ENCODE measurements at places on chromosomes 7 and 10.
A peak's percentile ranks its signal among the peaks of the same experiment; 100 is the strongest.

GRCh38 chr7:123751821-123752220, 3.0 kb upstream of the WASL start:
- DNase-seq: no peak

DNA sequence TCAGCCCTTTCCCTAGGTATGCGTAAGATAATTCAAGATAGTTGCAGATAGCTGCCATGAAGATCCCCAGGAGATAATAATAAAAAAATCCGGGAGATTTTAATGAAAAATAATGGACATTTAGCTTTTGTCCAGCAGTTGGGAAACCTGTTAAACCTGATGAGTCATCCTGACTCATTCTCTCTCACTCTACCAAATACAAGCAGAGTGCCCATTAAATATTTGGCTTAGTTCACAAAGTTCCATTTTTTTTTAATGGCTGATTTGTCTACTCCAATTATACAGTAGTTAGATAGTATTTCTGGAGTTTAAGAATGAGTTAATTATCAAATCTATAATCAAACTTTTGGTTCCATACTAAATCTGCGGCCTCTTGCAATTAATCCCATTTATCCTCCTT, 2.1 kb upstream of the SHTN1 start:
- DNase-seq: no peak

DNA sequence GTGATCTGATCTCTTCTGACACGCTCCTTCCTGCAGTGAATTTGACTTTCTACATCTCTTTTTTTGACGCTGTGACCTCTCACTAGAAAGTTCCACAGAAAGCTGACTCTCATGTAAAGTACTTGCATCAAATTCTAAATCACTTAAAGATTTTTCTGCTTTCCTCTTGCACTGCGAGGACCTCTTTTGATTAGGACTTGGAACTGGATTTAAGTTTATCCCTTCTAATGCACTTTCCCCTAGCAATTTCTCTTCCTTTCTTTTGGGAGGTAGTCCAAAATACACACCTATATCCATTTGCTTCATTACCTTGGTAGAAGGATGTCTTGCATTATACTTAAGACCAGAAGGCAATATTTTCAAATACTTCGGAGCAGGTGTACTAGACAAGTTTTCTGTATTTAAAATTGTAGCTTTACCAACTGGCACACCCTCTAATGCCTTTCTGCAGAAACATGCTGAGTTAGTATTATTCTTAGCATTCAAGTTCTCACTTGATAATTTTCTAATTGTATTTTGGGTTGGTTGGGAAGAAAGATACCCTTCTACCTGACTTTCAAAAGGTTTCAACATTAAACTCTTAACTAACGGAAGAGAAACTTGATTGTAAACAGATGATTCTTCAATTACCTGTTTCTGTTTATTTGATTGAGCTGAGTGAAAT, 4.6 kb downstream of the DCLRE1A start:
- no peak for DNase-seq

- DNase-seq: no peak
Measured at GRCh38 chr7:1396195-1396594, 63.1 kb downstream of the MICALL2 start.

- no peak for DNase-seq
Measured at GRCh38 chr7:41832941-41833340, 130.1 kb upstream of the INHBA start.

- no peak for DNase-seq
Measured at GRCh38 chr10:115441907-115442545, 348.9 kb downstream of the ATRNL1 start.

- DNase-seq: no peak
Measured at GRCh38 chr10:133033742-133034048, 54.0 kb upstream of the ADGRA1 start.

DNA sequence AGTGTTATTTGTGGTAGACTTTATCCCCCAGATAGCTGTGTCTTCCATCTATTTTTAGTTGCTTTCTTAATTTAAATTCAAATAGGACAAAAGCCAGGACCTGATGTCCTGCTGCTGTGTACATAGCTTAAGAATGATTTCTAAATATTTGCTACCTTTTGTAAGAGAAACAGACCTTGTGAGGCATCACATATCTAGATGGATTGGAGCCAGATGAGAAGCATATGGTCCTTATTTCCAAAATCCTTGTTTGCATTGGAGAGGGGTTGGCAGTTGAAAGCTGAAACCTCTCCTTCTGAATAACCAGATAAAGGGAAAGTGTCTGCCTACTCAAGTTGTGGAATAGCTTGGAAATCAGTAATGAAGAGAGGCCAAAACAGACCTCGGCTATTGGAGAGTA, 50.7 kb upstream of the AMPH start:
- no peak for DNase-seq

DNA sequence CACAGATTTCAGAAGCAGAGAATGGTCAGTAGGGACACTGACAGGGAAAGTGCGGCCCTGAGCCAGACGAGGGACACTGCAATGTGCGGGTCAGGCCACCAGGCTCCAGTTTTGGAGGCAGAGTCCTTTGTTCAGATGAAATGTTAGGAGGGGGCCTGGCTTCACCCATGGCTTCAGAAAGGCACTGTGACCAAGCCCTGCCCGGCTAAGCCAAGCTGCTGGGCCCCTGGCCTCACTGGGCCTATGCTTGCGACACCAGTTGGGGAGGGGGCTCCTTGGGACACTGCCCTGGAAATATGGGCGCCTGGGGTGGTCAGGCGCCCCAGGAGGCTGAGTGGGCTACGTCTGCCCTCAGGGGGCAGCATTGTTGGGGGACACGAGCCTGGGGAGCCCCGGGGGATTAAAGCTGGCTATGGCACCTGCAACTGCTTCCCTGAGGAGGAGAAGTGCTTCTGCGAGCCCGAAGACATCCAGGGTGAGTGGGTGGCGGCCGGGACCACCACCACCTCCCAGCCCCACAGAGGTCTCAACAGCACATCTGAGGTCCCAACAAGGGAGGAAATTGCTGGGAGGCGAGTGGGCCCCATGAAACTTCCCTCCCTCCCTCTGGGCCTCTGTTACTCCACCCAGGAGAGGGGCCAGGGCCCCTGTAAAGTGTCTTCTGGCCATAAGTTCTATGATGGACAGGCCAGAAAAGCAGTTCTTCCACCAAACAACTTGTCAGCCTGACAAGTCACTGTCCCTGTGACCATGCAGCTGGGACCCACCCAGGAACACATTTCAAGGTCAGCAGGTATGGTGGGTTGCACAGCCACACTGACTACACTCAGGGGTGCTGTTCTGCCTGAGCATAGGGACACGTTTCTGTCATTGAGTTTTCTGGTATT, 24.8 kb upstream of the CSGALNACT2 start:
- no peak for DNase-seq

GRCh38 chr7:151381098-151381347, 28.8 kb downstream of the WDR86 start:
- no peak for DNase-seq

DNA sequence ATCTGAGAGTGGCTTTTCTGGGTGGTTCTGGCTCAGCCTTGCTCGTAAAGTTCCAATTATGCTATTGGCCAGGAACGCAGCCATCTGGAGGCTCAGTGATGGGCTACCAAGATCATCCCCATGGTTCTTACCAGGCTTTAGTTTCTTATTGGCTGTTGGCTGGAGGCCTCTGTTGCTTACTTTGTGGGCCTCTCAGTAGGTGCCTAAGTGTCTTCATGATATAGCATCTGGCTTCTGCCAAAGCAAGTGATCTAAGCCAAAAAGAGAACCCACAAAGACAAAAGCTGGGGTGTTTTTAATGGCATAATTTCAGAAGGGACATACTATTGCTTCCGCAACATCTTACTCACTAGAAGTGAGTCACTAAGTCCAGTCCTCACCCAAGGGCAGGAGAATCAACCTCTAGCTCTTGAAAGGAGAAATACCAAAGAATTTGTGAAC, 132.0 kb upstream of the MDFIC start:
- DNase-seq: no peak

GRCh38 chr7:37781156-37781555, 67.2 kb upstream of the NME8 start:
- no peak for DNase-seq

DNA sequence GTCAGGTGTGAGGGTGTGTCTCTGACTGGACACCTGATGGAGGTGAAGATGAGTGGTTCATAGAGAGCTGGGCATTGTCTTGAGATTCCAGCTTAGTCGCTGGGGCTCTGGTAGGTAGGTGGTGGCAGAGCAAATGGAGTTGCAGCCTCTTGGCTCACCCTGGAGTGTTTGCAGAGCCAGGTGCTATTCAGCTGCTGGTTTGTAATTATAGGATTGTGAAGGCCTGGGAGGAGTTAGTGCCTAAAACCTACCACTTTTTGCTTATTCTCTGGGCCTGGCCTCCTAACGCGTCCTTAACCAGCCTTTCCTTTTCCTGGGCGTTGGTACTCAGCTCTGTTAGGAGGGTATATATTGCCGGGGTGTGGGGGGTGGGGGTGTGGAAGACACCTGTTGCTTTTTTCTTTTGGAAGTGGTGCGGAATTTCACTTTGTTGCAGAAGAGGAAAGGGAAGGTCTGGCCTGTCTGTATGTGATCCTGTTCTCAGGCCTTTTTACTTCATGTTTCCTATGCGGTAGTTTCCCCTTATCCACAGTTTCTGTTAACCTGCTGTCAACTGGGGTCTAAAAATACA, 3.2 kb downstream of the PPRC1 start:
- no peak for DNase-seq

GRCh38 chr7:77799078-77799964, 748 bp downstream of the PHTF2 start:
- DNase-seq: peak; percentile 31

DNA sequence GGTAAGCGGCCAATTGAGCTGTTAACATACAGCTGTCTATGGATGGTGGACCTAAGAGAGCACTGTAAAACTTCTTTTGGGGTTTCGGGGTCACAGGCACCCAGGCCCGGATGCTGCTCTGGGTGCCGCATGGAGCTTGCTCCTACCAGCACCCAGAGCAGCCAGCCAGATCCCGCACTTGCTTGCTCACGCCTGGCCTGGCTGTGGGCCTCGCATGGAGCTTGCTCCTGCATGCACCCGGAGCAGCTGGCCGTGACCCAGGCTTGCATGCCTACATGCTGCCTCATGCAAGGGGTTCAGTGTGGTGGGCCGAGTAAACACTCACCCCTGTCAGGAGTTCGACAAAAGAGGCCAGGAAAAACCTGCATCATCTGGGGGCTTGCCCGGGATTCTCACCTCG, 896.9 kb downstream of the SORCS1 start:
- no peak for DNase-seq

DNA sequence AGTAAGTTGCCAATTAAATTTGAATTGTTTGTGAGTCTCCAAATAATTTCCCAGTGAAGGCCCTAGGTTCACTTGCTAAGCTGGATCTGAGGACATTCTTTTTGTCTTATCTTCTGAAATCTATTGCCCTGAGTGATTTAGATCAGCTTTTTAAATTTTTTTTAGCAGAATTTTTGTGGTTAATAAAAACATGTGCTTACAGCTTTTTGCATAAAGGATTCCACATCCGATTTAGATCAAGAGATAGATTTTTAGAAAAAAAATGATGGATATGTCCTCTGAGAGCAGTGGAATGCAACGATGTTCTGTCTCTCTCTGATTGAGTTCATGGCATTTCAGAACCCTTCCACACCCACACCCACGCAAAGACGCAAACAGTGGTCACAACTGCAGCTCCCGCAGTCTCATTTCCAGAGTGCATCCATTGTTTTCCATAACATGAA, 358.8 kb downstream of the SUGCT start:
- DNase-seq: no peak

DNA sequence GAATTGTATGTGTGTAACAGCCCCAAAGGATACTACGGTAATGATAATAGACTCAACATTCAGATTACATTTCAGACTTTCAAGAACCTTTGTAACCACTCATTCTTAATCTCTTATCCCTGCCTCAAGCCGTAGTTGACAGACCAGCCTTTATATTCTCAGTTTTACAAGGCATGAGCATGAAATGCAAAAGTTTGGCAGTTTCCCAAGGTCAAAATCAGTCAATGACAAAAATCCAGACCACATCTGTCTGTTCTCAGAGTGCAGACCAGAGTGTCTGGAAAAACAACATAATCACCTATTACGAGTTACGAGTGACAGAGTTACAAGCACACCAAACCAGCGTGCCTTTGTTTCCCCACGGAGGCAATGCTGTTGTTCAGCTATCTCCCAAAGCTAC, 178.6 kb upstream of the LRGUK start:
- DNase-seq: no peak

DNA sequence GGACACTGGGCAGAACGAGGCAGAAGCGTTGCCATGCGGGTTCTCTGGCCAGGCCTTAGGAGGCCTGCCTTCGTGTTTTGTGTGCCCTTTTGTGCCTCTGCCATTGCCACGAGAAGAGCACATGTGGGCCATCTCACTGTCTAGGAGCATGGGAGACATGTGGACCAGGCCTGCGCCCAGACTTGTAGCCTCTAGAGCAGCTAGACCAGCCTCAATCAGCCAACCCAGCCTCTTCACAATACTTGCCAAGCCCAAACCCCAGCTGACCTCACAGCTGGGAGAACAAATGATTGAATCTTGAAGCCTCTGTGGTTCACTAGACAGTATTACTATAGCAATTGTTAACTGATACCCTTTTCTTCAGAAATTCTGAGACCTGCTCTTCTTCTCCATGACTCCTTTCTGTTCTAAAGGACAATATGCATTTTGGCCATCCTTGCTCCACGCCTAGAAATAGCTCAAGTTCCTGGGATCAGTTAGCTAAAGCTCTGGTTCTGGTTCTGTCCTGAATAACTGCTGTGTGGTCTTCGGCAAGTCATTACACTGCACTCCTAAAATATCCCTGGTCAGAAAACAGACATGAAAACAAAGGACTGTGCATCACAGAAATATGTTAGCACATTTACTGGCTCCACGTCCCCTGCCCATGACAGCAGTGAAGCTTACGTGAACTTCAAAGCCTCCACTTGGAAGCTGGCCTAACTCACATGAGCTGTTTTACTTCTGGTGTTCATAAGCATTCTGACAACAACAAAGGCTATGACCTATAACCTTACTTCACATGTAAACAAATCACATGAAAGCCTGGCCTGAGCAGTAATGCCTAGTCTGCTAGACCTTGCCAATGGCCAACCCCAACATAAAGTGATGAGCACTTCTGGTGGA, 72.3 kb upstream of the MKRN1 start:
- DNase-seq: no peak

DNA sequence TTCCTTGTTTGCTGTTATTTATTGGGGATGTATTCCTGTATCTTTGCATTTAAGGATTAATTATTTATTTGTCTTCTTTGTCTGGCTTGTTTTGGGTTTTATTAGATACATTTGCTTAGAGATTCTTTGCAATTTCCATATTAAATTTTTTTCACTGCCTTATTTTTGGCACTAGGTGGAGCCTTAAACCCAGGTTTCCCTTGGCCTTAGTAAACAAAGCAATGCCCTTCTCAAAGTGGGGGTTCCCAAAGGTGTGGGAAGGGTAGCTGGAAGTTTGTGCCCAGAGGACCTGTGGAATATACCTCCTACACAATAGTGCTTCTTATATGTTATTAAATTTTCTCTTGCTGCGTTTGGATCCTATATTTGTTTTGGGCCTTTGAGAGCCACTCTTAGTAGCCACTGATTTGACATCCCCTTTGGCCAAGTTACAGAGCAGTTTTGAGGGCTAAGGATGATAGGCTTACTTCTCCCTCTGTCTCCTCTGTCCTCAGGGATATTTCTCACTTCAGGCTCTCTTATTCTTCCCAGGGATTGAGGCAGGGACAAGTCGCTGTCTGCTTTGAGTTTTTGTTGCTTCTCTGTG, 162.3 kb downstream of the ITGB1 start:
- no peak for DNase-seq

- no peak for DNase-seq
Measured at GRCh38 chr7:55533050-55533728, 39.1 kb downstream of the VOPP1 start.

All from tibial artery (tissue), 4 donors.